ENCODE measurements at places on chromosomes 11 and 22.

DNA sequence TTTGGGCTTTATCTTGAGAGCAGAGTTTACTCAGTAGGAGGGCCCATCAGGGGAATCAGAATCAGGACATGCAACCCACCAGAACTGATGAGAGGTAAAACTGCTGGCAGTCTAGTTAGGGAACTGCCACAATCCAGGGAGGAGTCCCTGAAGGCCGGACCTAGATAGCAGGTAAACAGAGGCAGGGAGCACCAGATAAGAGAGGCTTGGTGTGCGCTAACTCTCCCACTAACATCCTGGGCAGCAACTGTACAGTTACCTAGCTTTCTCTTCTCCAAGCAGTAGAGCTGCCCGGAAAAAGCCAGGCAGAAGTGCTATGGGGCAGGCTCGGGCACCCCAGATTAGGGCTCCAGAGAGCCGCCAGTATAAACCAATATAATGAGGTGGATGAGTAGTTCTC, 865 bp upstream of the AMOTL1 start:
- DNase-seq: no peak

DNA sequence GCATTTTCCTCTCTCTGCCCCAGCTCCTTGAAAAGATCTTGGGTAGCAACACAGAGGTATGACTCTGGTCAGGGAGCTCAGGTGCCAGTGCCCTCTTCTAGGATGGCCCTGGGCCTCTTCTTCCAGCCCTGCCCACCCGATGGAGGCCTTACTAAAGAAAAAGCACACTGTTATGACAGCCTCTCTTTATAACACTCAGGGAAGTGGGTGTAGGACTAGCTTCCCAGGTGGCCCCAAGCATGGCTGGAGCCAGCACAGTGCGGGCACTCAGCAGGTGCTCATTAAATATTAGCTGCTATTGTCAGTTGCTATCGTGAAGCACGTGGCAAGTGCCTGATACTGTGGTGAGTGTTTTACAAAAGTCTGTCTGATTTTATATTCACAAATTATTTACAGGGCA, 127.2 kb upstream of the B3GAT1 start:
- no peak for DNase-seq

DNA sequence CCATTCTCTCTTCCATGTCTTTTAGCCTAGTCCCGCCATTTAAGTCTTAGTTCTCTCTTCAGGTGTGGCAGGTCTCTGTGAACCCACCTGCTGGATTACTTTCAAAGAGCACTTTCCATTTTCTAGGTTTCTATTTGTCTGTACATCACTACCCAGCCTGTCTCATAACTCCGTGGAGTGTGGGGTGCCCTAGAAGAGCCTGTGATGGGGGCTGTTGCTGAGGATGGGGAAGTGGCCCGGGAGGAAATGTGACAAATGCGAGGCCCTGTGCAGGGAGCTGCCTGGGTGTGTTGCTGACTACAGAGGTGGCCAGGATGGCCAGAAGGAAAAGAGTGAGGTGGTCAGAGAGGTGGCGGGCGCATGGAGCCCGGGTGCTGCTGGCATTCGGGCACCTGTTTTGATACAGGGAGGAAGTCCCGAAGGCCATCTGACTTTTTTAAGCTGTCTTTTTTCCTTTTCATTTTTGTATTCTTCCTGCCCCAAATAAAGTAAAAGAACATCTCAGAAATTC, 10.7 kb downstream of the DGCR8 start:
- no peak for DNase-seq

- DNase-seq: no peak
These were observed 142.2 kb downstream of the FAM76B start for GRCh38 chr11:95647355-95647754.

- no peak for DNase-seq
These were observed 7.9 kb downstream of the PRR5 start for GRCh38 chr22:44709881-44710392.

DNA sequence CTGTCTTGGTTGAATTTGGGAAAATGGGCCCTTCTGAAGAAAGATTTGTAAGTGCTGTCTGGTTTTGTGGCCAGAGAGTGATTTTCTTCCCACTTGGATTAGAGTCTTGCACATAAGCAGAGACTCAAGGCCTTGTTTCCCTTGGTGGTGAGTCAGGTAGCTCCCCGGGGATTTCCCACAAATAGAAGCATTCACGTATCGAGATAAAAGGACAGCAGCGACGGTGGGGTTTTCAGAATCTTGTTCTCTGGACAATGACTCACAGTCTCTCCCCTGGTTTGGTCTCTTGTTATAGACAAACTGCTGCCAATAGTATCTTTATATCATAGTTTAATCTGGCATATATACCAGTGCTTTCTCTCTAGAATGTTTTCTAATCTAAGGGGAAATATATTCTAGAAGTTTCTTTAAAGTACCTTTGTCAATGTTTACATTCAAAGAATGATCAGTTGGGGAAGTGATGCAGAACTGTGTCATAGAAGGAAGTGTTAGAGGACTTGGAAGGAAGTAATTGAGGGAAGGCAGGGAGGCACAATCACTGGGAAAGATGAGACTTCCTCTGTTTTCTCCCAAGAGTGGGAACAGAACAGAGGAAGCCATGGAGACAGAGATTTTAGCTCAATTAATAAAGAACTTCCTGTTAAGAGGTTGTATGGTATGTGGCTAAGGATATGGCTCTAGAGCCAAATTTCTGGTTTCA, 18.1 kb downstream of the POLA2 start:
- no peak for DNase-seq

DNA sequence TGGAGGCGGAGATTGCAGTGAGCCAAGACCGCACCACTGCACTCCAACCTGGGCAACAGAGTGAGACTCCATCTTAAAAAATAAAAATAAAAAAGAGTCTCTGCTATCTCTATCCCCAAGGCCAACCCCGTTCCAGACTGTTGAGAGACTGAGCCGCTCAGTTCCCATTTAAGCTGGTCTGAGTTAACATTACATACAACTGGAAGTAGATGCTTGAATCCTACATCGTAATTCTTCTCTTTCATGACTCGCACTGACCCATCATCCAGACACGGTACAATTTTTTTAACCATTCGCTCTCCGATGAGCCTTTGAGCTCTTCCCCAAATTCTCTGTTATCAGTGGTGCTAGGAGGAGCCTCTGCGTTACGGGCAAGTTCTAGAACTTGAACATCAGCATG, 4.9 kb upstream of the CYTH4 start:
- no peak for DNase-seq

- no peak for DNase-seq
These were observed 37.8 kb downstream of the RPL27A start for GRCh38 chr11:8720352-8720751.

- no peak for DNase-seq
These were observed 21.2 kb downstream of the SUN2 start for GRCh38 chr22:38734421-38735100.

DNA sequence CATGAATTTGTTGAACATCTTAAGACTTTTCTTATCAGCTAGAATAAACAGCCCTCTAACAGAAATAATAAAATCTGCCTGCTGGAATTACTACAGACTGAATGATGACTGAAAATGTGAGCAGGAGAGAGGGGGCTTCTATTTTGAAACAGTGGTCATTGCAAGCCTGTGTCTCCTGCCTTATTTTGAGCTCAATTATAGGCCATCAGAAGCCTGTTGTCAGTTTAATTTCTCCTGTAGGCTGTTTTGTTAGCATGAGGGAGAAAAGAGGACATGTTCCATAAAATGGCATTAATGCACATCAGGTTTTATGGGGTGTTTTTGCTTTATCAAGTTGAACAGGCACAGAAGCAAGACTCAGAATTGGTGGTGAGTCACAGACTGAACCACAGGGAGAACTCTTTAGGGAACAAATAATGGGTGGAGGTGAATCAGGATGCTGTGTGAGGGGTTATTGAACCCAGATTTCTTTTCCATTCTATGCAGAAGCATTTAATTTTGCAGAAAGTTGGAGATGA, 129.1 kb downstream of the PARVA start:
- no peak for DNase-seq

GRCh38 chr11:9208726-9209501, 56.2 kb downstream of the DENND5A start:
- DNase-seq: no peak

DNA sequence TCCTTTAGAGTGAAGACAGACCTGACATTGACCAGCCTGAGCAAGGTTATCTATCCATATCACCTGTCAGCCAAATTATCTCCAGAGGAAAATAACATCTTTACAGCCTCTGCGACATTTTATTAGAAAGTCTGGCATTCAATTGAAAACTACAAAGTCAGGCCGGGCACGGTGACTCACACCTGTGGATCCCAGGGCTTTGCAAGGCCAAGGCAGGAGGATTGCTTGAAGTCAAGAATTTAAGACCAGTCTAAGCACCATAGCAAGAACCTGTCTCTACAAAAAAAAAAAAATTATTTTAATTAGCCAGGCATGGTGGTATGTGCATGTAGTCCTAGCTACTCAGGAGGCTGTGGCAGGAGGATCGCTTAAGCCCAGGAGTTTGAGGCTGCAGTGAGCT, 141.6 kb downstream of the RCN1 start:
- DNase-seq: no peak

DNA sequence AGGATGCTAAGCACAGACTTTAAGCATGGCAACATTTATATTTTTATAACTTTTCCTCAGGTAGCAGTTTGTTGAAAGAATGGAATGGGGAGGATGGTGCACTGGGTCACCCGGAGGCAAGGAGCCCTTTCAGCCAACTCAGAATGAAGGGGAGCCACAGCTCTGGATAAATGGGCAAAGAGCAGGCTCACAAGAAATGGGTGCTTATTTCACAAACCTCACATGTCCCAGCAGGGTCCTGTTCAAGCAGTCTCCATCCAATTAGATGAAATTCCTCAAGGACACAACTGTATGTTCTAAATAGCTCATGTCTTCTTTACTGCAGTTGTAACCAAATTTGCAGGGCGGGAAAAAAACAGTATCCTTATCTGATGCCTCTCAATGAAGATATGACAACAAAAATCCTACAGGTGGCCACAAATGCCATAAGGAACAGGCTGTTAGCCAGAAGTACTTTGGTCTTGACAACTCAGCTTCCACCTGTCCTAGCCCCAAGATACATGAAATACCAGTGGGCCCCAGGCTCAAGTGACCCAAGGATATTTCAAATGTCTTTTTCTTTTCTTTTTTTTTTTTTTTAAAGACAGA, 48.2 kb downstream of the MAPK1 start:
- no peak for DNase-seq

DNA sequence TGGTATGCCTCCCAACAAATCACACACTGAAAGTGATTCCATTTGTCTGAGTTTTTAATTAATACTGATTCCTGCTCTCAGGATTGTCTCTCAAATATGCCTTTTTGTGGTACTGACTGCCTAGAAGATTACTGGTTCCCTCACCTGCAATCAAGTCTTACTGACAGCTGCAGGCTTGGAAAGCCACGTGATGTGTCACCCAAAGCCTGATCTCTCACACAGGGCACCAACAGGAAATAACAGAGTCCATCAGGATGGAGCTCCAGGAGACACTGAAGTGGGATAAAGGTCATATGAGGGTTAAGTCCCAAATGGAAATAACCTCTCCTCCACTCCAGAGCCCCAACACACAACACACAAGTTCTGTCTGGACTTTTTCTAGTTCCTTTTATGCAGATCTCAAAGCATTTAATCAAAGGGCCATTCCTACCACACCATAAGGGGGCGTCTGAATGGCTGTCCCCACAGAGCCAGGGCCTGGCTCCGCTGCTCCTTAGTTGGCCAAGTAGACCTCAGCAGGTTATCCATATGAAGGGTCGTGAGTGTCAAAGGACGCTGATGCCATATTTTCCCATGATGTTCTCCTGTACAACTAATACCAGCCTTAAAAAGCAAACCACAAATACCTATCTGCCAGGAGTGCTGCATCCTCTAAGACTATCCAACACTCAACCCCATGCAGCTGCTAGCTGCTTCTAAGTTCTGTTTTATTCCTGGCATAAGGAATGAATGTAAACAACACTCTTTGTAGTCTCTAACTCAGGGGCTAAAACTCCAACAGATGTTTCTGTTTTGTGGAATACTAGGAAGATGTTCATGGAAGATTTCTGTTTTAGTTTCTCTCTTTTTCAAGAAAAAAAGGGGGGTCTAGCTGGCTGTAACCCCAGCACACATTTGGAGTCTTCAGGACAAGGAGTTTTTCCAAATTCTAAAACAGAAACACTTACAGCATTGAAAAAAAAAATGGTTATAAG, 13.0 kb downstream of the SCUBE2 start:
- DNase-seq: no peak

DNA sequence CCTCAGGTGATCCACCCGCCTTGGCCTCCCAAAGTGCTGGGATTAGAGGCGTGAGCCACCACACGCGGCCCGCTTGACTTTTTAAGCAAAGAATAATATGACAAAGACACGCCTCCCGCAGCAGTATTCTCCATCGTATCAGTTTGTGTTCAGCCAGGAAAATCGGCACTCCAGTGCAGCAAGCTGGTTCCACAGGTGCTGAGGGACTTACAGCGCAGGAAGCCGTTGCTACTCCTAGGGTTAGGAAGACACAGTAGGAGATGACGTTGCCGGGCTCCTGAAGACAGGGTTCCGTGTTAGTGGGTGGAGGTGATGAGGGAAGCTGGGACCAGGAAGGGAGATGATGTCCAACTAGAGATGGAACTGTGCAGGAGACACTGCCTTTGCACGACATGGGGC, 65.8 kb upstream of the CECR2 start:
- no peak for DNase-seq

DNA sequence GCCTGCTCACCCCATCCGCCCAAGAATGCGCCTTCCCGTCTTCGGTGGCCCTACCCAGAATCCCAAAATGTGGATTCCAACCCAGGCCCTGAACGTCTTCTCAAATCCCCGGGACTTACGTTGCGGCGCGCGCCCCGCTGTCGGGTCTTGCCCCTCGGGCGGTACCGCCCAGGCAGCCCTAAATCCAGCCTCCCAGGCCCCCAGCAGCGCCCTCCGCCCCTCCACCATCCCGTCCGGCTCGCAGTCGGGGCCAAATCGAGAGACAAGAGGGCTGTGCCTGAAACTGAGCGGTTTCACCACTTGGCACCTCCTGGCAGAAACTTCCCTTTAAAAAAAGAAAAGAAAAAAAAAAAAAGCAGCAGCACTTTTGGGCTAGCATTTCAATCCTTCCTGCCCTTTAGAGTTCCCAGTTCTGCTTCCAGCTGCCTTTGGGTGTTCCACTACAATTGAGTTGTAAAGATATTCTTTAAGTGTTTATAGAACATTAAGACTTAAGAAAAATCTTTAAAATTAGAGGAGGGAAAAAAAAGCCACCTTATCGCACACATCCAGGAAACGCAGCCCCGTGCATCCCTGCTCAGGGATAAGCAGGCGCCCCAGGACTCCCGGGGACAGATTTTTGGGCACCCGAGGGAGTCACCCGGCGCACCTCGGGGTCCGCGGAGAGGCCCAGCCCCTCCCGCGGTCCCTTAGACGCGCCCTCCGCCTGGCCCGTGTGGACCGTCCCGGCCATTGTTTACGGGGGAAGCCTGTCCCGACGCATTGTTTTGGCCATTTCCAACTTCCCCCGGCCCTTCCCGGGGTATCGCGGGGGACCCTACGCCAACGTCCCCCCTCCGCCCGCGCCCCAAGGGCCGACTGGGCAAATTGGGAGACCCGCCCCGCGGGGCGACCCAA, 57.6 kb downstream of the KCNJ4 start:
- DNase-seq: no peak
